ENCODE measurements at places on chromosomes 1 and 21. TPM values are rescaled to one million over a fixed set of nuclear protein-coding genes. Genes with fewer than 3 reads are reported as not detected.

Gene ZC3H12A
- 43.6 TPM for total RNA-seq

Gene PLPPR4
- 0.20 TPM for total RNA-seq

DNA sequence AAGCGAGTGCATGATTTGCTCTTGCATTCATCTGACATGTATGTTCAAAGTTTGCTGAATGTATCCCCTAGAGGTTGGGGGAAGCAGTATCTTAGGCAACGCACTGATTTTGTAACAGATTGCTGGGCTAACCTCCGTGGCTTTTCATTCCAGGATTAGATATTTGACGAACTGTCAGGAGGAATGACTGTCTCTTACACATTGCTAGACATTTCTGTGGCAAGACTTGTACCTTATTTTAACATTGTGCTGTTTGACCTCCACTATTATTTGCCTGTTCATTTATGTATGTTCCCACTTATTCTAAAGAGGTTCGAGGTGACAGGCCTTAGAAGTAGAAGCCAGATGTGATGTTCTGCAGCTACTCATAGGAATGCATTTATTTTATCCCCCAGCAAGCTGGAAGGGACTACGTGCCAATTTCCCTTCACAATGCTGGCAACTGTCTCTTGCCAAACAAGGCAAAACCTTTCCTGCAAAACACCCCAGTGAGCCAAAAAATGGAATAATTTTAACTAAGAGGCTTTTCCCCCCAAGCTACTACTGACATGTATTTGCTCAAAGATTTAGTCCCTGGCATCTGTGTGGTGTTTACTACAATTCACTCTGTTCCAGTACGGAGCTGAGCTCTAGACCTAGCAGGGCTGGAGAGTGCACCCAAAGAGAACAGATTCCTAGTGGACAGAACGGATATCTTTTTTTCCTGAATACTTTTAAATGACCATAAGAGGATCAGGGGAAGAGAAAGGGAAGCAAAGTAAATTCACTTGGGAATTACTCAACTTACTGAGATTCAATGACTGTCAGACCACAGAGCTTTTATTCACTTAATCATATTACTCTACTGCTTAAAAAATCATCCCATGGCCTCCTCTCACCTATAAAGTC is 646.2 kb downstream of the SMYD3 start:
- no peak for ATAC-seq

DNA sequence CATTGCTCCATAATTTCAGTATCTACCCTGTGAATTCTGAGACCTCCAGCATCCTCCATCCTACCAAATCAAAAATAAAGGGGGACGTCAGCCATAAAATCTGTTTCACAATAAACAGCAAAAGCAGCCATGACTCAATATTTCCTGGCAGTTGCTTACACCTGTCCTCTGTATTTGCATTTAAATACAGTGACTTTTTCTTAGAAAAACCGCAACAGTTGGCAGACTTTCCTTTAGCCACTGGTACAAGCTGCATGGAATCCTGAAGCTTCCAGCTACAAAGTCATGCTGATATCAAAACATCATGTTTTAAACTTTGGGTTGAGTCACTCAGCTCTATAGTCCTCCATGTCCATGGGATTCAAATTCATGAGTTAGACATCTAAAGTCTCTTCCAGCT is 278.0 kb upstream of the KAZN start:
- ATAC-seq = peak; percentile 84

Measured in esophagus mucosa (tissue), 1 donor.